ENCODE measurements at places on chromosomes 4 and X. TPM values are rescaled to one million over a fixed set of nuclear protein-coding genes. Genes with fewer than 3 reads are reported as not detected.

The AMTN gene
- total RNA-seq = not detected

GRCh38 chr4:73508651-73509050, 27.1 kb downstream of the AFM start:
- no peak for DNase-seq

GRCh38 chrX:41445171-41445570, 2.0 kb upstream of the NYX start:
- DNase-seq = no peak

DNA sequence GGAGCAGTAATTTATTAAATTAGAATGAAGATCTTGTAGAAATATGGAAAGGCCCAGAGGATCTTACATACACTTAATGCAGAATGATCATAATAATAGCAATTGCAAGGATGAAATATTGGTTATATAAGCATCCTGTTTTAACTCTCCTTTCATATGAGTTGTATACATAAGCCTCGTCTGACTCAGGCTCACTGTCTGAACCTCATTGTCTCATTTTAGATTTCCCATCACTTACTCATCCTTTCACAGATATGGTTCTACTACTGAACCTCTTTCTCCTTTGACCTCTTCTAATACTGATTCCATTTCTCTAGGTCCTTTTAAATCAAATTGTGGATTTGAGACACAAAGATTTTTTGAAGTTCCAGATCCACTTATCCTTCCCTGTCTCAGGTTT, 277.3 kb upstream of the TRPC5 start:
- DNase-seq = no peak

The SPANXB1 gene
- not detected for total RNA-seq

- no peak for DNase-seq
These were observed 2025.2 kb downstream of the PCDH7 start for GRCh38 chr4:32745351-32745750.

The FRMD7 gene
- total RNA-seq = not detected
